Fibroblast of upper back skin (primary cell): ENCODE measurements at places on chromosomes 3 and 15.
A peak's percentile ranks its signal among the peaks of the same experiment; 100 is the strongest.

DNA sequence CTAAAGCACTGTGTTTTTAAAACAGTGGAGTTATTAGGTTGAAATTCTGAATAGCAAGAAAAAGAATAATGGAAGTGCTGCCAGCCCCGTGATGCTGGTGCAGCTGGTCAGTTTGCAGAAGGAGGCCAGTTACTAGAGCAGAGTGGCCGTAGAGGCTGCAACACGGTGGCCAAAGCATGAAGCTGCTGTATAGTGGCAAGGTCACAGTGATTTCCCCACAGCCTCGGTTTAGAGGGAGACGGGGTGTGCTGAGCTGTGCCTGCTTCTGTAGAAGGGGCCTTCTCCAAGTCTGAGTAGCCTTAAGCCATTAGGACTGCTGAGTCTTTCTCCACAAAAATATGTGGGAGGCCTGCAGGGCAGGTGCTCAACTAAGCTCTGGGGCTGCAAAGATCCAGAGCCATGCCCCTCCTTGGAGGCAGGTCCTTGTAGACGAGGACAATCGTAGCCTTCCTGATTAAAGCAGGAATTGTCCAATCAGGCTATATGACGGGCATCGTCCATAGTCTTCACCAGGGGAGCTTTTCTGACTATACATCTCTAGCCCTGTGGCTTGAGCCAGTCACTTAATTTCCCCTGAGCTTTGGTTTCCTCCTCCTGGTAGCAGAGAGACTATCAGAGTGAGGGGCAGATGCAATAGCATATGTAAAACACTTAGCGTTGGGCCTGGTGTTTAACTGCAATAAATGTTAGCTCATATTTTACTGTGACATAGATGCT is 151.6 kb downstream of the PGPEP1L start:
- DNase-seq: no peak

DNA sequence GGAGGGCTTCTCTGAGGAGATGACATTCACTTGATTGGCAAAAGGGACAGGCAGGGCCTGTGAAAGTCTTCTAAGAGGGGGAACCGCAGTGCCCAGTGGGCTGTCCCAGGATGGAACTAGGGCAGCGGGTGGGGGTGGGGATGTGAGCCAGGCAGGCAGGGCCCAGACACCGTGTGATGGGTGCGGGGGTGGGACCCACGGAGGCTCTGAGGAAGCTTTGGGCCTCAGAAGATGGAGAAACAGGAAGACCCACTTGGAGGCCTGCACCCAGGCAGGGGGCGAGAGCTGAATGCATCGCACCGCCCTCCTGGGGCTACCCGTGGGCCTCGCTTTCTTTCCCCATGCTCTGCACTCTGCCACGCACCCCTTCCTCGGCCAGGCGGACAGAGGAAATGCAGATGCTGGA is 32.9 kb upstream of the ACAD9 start:
- DNase-seq: no peak

- peak; percentile 4 for DNase-seq
Observed at GRCh38 chr3:119550192-119550910, 9.1 kb downstream of the CD80 start.

DNA sequence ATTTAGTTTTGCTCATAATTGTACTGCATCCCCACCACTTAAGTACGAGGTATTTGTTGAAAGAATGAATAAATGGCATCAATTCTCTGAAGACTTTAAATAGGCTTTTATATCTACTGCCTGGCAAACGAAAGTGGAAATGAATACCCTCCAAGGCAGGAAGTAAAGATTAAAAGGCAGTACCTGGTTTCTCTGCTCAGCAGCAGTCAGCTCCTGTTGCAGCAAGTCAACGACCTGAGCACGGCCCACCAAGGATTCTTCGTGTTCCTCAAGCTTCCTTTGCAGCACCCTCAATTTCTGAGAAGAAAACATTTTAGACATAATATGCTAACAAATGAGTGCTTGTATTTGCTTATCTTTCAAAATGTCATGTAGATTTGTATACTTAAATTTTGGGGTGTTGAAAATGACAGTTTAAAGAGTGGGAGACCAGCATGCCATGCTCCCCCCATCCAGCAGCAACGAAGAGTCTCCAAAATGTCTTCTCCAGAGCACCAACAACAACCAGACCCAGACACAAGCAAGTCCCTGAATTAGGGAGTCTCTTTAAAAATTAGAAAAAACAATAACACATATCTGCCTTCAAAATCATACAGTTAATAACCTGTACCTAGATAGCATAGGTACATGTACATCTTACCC is 31.2 kb downstream of the GOLGB1 start:
- DNase-seq: no peak

DNA sequence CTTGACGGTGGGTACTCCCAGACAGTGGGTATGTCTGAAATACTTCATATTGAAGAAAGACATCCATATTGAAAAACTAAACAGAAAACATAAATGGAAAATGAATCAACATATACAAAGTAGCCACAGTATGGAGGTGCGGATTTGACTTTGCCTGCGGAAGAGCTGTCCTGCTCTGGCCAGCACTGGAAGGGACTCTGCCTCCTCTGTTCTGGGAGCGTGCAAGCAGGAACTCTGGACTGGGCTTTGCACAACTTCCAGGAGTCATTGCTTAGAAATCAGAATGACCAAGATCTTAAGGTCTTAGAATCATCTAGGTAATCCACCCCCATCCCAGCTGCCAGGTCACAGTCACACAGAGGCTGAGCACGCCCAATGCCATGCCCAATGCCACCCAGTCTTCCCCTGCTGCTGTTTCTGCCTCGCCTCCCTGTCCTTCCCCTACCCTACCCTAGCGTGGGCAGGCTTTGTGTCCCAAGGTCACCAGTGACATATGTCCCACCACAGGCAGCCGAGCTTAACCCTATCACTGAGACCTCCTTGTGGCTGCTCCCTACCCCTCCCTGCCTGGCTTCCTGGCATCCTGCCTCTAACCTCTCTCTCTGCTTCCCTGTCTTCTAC is 36.3 kb downstream of the CDC25A start:
- DNase-seq: no peak

DNA sequence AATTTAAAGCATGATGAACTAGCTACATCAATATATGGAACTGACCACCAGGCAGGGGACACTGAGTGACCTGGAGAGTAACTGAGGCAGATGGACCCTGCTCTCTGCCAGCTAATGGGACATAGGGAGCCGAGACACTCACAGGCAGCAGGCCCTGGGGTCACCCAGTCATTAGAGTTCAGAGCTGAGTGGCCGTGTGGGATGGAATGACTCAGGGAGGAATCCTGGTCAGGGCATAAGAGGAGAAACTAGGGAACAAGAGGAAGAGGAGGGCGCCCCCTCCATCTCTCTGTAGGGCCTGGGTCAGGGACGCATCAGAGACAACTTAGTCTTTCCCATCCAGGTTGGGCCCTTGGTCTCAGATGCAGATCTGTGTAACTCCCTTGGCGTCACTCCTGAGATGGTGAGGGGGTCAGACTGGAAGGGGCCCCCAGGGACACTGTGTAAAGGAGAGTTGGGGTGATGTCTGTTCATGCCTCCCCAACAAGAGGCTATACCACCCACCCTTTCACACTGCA is 39.8 kb downstream of the CCDC12 start:
- no peak for DNase-seq

DNA sequence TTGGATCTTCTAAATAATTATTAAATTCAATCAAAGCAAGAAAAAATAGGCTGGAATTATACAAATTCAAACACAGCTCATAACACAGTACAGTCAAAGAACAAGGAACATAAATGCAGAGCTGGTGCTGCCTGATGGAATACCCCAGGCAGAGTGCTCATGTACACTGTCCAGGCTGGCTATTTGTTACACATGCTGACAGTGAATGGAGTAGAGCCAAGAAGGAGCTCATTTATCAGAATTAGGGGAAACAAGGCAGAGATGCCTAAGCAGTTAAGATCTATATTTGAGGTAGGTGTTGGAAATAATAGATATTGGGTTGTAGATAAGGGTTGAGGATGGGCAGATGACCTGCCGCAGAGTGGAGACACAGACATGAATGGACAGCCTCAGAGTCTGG is 788.2 kb upstream of the ARPP21 start:
- DNase-seq: no peak

- no peak for DNase-seq
Observed at GRCh38 chr3:5084224-5084623, 37.9 kb upstream of the ARL8B start.

GRCh38 chr15:63727542-63727941 is 106.2 kb downstream of the HERC1 start:
- no peak for DNase-seq

DNA sequence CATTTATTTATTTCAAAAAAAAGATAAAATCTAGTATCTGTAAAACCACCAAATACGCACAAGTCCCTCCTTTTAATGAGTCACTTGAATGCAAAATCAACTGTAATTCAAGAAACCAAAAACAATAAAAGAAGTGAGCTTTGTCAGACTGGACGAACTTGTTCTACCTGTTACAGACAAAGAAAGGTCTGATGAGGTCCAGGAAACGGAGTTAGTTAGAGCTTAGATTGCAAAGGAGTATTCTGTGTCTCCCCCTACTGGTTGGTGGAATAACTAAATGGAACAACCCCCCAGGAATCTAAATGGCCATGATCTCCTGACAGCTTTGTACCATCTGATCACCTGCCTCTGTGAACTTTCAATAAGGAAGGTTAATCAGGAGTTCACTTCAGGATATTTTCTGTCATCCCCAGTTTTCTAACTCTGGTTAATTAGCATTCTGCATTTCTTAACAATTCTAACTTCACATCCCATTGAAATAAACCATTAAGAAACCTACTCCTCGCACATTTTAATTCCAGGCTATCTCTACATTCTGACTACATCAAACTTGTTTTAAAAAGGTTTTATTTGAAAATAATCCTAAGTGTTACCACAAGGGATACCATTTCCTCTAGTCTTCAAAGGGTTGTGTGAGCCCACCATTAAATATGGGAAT is 333.0 kb upstream of the SATB1 start:
- peak; percentile 17 for DNase-seq

GRCh38 chr3:33278163-33278562 is 921 bp downstream of the FBXL2 start:
- peak; percentile 0 for DNase-seq

DNA sequence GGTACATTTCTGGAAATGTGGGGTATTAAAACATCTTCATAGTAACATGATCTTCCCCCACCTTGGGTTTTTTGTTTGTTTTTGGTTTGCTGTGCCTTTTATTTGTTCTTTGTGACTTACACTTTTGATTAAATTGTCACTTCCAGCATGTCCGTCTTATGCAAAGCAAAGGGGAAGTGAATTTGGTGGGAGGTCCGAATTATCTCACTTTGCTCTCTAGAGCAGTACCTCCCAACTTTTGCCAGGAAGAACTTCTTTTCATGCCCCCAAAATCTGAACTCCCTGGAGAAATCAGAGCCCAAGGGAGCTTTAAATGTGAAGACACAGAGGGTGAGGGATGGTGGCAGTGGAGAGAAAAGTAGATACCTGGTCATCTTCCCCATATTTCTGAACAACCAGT is 173.1 kb downstream of the IL5RA start:
- DNase-seq: no peak

DNA sequence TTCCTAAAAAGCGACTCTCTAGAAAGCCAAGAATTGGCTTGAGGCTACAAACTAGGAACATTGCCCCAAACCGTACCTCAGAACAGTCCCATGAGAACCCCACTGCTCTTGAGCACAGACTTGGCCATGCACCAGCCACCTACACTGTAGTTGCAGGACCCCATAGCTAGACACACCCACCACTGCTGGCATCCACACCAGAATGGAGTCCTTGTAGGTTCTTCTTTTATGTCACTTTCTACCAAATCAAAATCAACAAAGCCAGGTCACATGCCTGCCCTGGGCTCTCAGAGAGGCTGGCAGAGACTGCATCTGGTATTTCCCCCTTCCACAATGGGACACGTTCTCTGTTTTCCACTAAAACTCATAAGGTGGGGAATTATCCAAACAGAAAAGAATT is 290.5 kb downstream of the SHOX2 start:
- DNase-seq: no peak

GRCh38 chr3:159340877-159341500 is 539.1 kb downstream of the MFSD1 start:
- DNase-seq: no peak

GRCh38 chr15:61243983-61244593 is 15.0 kb upstream of the RORA start:
- DNase-seq: no peak

- DNase-seq: no peak
Observed at GRCh38 chr3:14430706-14431451, 28.5 kb downstream of the SLC6A6 start.

GRCh38 chr3:58157700-58158099 is 53.1 kb downstream of the DNASE1L3 start:
- DNase-seq: no peak

- DNase-seq: peak; percentile 6
Observed at GRCh38 chr3:31247850-31248562, 284.7 kb upstream of the STT3B start.

DNA sequence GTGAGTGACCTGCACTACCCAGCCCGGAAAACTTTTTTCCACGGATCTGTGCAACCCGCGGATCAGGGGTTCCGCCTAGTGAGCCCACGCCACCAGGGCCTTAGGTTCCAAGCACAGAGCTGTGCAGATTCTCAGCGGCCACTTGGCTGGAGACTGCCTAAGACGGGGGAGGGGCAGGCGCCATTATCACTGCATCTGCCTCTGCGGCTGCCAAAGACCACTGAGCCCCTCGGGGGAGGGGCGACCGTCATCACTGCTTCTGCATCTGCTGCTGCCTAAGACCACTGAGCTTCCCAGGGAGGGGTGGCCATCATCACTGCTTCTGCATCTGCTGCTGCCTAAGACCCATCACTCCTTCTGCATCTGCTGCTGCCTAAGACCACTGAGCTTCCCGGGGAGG is 460.2 kb downstream of the OCA2 start:
- no peak for DNase-seq

GRCh38 chr3:2897821-2898220 is 212.4 kb downstream of the IL5RA start:
- no peak for DNase-seq

DNA sequence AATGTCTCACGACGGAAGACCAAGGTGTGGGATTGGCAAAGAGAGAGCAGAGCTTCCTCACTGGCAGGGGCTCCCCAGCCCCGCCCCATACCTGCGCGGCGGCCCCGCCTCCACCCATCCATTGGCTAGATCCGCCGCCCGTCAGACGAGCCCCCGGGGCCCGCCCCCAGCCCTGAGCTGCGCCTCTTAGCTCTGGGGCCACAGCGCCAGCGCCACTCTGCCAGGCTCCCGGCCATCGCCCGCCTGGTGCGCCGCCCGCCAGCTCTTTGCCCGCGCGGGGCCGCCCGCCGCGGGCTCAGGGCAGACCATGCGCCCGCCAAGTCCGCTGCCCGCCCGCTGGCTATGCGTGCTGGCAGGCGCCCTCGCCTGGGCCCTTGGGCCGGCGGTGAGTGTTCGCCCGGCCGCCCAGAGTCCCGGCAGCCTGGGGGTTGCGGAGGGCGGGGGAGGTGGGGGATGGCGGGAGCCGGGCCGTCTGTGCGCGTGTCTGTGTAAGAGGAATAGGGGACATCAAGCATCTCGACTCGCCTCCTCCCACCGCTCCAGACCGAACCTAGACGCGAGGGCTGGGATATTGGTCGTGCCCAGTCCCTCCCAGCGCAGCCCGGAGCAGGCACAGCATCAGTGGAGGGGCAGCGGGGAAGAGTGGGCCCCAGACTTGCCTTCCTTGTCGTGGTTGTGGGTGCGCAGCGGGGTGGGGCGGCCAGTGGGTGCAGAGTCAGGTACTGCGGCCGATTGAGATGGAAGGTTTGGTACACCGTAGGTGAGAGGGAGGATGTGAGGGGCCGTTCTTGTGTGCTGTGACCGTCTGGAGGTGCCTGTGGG is at the start of gene VIPR1:
Gene VIPR1 (plus strand): TSS at position 215 of the 822 bp plus-strand sequence. CDS start 93 bp downstream, at position 308.
- no peak for DNase-seq
